Hematopoietic multipotent progenitor cell treated with erythropoietin and hydrocortisone succinate and interleukin-3 and kit ligand, for 4 days (in vitro differentiated cells): ENCODE measurements at places on chromosomes 12 and 14.

DNA sequence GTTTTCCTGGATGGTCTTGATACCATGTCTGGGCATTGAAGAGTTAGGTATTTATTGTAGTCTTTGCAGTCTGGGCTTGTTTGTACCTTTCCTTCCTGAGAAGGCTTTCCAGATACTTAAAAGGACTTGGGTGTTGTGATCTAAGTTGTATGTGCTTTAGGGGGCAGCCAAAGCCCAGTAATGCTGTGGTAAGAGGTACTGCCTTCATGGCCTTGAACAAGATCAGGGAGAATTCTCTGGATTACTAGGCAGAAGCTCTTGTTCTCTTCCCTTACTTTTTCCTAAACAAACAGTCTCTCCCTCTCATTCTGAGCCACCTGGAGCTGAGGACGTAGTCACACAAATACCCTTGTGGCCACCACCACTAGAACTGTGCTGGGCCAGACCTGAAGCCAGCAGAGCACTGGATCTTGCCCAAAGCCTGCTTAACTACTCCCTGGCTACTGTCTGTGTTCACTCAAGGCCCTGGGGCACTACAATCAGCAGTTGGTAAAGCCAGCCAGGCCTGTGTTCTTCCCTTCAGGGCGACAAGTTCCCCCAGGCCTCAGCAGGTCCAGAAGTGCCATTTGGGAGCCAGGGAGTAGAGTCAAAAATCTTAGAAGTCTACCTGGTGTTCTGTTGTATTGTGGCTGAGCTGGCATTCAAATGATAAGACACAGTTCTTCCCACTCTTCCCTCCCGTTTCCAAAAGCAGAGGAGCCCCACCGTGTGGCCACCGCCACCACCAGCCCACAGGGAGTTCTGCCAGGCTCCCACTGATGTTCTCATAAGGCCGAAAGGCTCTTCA is 11.4 kb downstream of the PRORP start:
- no peak for DNase-seq

DNA sequence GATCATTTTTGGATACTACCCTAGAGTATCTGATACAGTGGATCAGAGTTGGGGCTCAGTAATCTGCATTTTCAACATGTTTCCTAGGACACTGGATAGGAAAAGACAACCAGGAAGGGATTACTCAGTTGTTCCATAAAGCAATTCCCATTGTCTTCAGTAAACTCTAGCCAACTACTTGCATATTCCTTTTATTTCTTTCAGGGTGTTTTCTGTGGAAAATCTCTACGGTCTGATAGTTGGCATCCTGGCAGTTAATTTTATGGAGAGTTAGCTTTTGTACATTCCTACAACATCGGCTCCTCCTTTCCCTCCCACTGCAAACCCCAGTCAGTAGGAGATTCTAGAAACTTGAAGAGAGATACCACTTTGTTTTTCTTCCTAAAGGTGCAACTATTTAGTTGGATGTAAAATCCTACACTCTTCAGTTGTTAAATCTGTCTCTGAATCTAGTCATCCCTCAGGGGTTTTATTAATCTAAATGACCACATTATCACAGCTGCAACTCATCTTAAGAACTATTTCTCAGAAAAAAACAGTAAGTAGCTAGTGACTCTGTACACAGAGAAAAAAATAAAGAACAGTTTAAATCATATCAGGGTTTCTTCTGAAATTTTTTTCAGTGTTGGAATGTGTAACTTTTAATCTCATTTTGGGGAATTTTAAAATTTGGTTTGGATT is 103.9 kb downstream of the PDE3A start:
- DNase-seq: no peak

DNA sequence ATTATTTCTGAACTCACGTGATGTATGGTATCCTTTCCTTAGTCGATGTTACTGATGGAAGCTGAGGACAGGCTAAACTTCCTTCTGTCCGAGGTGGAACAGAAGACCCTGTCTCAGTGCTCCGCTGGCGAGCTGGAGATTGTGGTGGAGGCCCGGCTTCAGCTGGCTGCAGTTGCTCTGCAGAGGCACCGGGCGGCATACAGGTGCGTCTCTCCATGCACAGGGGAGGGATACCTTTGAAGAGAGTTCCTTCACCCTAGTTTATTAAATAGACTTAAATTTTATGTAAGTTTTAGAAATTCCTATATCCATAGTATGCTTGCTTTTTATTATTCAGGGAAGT is 186.7 kb upstream of the NEDD1 start:
- DNase-seq: peak; percentile 21

DNA sequence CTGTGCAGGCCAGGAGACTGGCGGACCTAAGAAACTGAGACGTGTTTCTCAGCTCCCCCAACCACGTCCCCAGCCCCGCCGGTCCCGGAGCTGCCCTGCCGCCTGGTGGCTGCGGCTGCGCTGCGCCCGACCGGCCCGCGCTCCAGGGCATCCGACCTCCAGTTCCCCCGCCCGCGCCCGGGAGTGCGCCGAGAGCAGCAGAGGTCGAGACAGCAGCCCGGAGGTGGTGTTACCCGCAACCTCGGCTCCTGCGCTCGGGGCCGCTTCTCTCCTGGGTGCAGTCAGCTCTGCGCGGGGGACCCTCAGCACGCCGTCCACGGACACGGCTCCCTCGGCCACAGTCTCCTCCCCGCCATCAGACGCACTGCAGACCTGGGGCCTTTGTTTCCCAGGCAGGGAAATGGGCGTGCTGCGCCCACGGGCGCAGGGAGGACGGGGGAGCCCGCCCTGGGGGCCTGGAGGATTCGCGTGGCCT is 21.6 kb upstream of the GPR132 start:
- DNase-seq: peak; percentile 95

- peak; percentile 15 for DNase-seq
Observed at GRCh38 chr12:6020930-6021329, 75.9 kb upstream of the ANO2 start.

GRCh38 chr14:38210587-38211216 is 3.0 kb downstream of the SSTR1 start:
- DNase-seq: peak; percentile 13

DNA sequence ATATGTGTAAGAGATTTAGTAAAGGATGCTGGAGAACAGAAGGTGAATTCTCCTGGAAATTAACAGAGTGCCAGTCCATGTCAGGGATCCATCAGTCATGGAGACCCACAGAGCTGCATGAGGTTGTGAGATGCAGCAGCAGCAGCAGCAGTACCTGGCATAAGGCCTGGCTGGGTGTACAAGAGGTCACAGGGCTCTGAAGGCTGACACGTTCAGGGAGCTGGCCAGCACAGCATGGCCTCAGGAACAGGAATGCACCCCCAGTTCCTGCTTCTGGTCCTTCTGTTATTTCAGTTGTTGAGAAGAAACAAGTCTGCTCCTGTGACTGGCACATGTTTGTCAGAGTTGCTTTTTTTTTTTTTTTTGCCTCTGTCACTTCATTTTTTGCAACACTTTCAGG is 210.8 kb downstream of the CNTN1 start:
- no peak for DNase-seq
